ENCODE measurements at places on chromosomes 5 and 9.

DNA sequence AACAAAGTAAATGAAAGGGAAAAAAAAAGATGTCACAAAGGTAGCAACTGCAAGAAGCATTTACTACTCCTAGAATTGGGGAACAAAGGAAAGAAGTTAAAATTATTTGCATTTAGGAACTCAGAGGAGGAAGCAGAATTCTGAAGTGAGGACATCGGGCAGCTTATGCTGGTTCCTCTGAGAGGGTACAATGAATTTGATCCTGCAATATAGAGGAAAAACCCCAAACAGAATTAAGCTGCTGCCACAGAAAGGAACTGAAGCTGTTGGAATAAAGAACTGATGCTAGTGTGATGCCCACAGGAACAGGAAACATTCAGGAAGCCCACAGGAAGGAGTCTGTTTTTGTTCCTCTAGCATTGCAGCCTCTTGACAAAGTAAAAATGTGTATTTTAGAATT, 22.3 kb upstream of the TBCA start:
- DNase-seq: no peak

DNA sequence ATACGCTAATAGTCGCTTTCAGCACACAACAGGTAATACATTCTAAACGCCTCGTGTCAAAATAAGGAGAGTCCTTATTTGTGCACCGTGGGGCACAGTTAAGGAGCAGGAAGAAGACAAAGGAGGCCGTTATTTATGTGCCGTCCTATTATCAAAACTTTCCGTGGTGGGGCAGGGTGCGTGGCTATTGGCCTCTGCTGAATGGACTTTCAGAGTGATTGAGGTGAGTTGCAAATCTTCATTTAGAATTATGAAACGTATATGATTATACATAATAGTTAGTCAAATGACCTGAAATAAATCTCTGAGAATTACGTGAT, 833 bp downstream of the C5orf24 start:
- no peak for DNase-seq

GRCh38 chr9:90909225-90909624, 107.6 kb downstream of the SYK start:
- DNase-seq: no peak

- DNase-seq: no peak
These were observed 130.9 kb downstream of the HTR1A start for GRCh38 chr5:63831381-63831780.

DNA sequence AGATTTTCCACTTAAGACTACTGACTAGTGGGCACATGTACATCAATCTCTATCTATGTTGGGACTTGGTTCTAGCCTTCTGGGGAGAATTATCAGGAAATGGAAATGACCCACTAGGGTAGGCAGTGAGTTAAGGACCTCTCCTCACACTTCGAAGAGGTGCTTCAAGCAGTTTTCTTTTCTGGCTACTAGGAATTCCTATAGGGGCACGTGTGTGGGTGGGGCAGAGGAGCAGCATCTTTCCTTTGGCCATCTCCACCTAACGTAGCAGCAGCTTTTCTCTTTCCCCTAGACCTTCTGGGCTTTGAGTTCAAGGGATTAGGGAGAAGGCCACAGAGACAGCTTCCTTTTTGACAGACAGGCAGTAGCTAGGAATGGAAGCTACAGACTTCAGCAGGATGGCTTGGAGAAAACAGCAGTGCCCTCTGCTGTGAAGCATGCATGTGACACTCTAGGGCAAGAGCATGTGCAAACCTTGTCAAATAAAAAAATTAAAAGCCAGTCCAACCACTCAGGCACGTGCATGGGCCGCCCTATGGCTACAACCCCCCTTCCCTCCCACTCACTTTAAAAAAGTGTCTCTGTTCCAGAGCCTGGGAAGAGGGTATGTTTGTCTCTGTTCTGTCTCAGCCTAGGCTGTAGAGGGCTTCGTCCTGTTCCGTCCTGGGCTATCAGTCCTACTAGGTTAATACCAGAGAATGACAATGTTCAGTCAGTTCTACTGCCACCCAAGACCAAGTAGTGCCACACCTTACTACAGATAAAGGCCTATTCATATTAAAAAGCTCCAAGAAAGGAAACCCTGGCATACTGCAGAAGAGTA, 8.7 kb upstream of the GFRA3 start:
- peak; percentile 61 for DNase-seq

DNA sequence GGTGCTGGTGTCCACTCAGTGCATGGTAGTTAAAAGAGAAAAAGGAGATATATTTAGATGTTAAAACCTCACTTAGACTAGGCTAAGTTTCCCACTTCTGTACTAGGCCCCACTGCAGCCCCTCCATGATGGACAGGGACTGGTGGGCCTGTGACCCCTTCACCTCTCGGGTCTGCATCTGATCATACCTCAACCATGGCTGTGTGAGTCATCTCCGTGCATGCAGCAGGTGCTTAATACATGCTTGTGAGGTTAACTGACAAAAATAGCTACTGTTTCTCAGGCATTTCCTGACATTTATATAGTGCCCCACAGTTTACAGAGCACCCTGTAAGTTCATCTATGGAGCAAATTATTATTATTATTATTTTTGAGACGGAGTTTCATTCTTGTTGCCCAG, 8.4 kb upstream of the URM1 start:
- no peak for DNase-seq

DNA sequence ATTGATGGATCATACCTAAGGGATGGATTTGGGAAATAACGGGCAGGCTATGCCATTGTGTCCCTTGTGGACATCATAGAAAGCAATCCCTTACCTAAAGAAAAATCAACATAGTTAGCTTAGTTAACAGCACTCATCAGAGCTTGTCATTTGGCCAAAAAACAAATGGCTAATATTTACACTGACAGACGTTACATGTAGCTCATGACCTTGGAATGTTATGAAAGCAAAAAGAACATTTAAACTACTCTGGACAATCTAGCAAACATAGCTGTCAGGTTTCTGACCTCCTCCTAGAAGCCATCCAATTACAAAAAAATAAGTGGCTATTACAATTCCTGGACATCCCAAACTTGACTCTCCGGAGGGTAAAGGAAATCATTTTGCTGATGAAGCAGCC, 23.8 kb downstream of the TMEM232 start:
- DNase-seq: no peak

GRCh38 chr9:108903420-108904103, 30.4 kb downstream of the ELP1 start:
- no peak for DNase-seq

- DNase-seq: no peak
These were observed 43.0 kb upstream of the GNAQ start for GRCh38 chr9:78074385-78075291.

Data from hepatic stellate cell (primary cell).